Naive thymus-derived CD4-positive, alpha-beta T cell (primary cell): ENCODE measurements at places on chromosomes 7 and 10. TPM values are rescaled to one million over a fixed set of nuclear protein-coding genes. Genes with fewer than 3 reads are reported as not detected.

AKR1C1 gene
- not detected for polyA plus RNA-seq

SLC39A12 gene
- not detected for polyA plus RNA-seq

FLNC gene
- polyA plus RNA-seq: not detected

TEX36 gene
- not detected for polyA plus RNA-seq

NOLC1 gene
- polyA plus RNA-seq: 54.5 TPM

FOXI2 gene
- not detected for polyA plus RNA-seq

CAPZA2 gene
- polyA plus RNA-seq: 187 TPM

- no peaks in the 10 kb centered on the region for H3K36me3 ChIP-seq
- no peak for DNase-seq
- no peak overlapping the region for H3K4me3 ChIP-seq
- no peak overlapping the region for H3K27ac ChIP-seq
- H3K4me1 ChIP-seq: no peaks in the 10 kb centered on the region
Observed at GRCh38 chr10:97063983-97064837, 121.5 kb downstream of the SLIT1 start.

DNA sequence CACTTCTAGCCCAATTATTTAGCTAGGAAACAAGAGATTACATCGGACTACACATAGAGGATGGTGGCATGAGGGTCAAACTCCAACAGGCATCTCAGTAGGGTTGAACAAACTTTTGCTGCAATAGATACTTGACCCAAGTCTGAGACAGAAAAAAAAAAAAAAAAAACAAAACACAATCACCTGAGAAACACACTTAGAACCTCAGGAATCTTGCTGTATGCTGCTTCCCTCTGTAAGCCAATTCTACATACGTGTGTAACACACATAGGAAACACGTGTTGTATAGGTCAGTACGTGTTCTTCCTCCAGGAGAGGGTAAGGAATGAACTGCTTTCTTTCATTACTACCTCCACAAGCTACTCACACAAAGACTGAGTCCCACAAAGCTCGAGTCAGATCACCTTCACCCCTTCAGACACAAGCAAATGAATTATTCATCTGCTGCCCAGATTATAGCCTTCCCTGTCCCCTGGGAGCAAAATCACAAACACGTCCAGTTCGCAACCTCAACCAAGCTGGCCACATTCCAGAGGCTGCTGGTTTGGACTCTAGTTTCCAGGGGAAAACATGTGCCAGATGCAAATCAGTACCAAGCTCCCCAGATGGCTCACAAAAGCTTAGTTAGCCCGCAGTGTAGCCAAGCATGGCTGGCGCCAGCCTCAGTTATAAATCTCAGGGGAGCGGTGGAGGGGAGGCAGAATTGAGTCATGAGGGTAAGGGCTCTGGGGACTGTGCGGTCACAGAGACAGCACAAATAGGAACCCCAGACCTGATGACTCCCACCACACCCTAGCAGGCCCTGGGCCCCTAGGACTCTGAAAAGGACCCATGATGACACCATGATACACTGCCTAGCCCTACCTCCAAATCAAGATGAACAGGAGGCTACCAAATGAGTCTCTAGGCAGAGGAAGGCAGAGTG, 15.1 kb downstream of the PSAP start:
- no peak overlapping the region for H3K4me3 ChIP-seq
- peaks cover 5% of the 10 kb centered on the region for H3K4me1 ChIP-seq
- no peak for DNase-seq
- H3K36me3 ChIP-seq: peaks cover 30% of the 10 kb centered on the region

DNA sequence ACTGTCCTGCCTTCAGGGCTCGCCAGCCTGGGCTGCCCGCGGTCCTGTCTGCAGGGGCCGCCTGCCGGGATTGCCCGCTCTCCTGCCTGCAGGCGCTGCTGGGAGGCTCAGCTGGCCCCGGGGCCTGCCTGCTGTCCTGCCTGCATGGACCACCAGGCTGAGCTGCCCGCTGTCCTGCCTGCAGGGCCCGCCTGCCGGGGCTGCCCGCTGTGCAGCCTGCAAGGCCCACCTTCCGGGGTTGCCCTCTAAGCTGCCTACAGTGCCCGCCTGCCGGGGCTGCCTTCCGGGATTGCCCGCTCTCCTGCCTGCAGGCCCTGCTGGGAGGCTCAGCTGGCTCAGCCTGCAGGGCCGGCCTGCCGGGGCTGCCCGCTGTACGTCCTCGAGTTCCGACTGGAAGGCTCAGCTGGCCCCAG, 164.4 kb downstream of the GLRX3 start:
- no peak for DNase-seq
- H3K36me3 ChIP-seq: no peaks in the 10 kb centered on the region
- H3K27ac ChIP-seq: peak overlapping the region; percentile 61
- H3K4me3 ChIP-seq: peak overlapping the region; percentile 44
- H3K27me3 ChIP-seq: no peaks in the 10 kb centered on the region
- no peaks in the 10 kb centered on the region for H3K4me1 ChIP-seq

DNA sequence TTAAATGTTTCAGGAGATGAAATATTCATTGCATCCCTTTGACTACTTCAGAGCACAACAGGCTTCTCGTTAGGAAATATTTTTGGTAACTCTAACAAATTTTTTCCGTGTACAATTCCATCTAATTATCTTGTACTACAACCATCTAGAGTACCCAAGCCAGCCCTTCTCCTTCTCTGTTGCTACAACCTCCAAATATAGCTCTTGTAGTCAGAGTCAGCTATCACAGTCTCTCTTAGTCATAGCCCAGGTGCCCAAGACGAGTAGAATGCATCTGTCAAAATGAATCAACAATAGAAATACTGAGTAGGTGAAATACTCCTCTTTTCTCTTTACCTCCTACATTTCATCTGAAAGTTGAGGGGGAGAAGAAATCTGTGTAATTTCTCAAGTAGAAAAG, 74.0 kb downstream of the INHBA start:
- no peaks in the 10 kb centered on the region for H3K4me1 ChIP-seq
- no peak for DNase-seq
- H3K4me3 ChIP-seq: no peak overlapping the region
- H3K27ac ChIP-seq: no peak overlapping the region
- no peaks in the 10 kb centered on the region for H3K27me3 ChIP-seq
- H3K36me3 ChIP-seq: no peaks in the 10 kb centered on the region

- peak overlapping the region; percentile 80 for H3K27ac ChIP-seq
- H3K4me3 ChIP-seq: peak overlapping the region; percentile 79
- peaks cover 6% of the 10 kb centered on the region for H3K4me1 ChIP-seq
- no peak for DNase-seq
Observed at GRCh38 chr10:103350175-103350516, 794 bp downstream of the PCGF6 start.

DNA sequence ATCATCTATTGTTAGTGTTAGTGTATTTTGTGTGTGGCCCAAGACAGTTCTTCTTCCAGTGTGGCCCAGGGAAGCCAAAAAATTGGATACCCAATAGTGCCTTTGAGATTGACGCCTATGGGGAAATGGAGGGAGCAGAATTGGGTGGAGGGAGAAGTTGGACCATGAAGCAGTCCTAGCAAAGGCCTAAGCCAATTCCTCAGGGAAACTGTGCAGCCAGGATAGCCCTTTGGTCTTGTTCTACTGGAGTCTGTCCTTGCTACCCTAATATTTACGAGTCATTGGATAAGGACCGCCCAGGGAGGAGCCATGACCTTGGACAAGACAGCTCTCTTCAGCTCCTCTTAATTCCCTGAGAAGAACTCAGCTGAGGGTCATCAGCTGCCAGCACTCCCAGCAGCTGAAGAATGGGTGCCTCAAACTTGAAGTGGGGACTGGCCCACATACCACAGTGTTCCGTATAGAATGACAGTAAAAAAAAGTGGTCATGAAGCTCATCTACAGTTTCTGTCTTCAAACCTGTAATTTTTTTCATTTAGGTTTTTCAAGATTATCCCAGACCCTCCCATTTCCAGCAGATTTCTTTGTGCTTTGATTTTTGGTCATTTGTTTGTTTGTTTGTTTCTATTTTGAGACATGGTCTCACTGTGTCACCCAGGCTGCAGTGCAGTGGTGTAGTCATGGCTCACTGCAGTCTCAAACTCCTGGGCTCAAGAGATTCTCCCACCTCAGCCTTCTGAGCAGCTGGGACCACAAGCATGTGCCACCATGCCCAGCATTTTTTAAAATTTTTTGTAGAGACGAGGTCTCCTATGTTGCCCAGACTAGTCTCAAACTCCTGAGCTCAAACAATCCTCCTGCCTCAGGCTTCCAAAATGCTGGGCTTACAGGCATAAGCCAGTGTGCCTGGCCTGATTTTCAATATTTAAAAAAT, 81.2 kb downstream of the C1GALT1 start:
- H3K27ac ChIP-seq: no peak overlapping the region
- no peaks in the 10 kb centered on the region for H3K36me3 ChIP-seq
- no peak for DNase-seq
- H3K4me1 ChIP-seq: peaks cover under 1% of the 10 kb centered on the region

DNA sequence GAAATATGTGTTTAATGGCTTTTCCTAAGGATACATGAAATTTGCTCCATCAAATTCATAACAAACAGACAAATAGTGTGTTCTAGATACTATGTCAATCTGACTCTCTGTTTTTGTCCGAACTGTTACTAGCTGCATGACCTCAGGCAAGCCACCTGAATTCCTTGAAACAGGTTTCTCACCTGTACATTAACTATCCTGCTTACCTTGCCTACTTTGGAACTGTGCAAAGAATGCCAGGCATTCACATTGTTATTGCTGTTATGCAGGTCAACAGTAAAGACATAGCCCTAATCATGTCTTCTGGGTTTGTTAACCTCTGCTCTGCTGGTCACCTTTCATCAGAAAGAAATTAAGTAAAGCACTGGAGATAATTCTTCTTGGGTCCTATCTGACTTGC, 1283.9 kb upstream of the CELF2 start:
- no peaks in the 10 kb centered on the region for H3K36me3 ChIP-seq
- no peak for DNase-seq
- no peaks in the 10 kb centered on the region for H3K4me1 ChIP-seq
- no peak overlapping the region for H3K27ac ChIP-seq

DNA sequence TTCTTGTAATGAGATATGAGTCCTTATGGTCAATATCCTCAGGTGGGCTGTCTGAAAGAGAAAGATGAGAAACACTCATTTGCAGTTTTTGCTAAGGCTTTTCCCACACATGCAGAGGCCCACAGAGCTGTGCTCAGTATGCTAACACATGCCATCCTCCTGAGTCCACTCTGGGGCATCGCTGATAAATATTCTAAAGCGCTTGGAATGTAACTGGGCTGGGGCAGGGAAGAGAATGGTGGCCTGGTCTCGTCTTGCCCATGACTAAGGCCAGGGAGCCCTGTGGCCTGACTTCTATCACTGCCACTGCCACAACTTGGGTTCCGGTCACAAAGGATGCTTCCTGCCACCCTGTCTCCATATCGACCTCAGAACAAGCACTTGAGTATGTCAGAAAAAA, 199.7 kb upstream of the FRMD4A start:
- DNase-seq: no peak
- H3K4me1 ChIP-seq: peaks cover 43% of the 10 kb centered on the region
- H3K4me3 ChIP-seq: no peak overlapping the region
- H3K36me3 ChIP-seq: peaks cover 10% of the 10 kb centered on the region

- no peak overlapping the region for H3K27ac ChIP-seq
- no peaks in the 10 kb centered on the region for H3K36me3 ChIP-seq
- no peaks in the 10 kb centered on the region for H3K27me3 ChIP-seq
- no peaks in the 10 kb centered on the region for H3K4me1 ChIP-seq
- DNase-seq: no peak
Observed at GRCh38 chr7:105454095-105454747, 65.5 kb upstream of the SRPK2 start.

DNA sequence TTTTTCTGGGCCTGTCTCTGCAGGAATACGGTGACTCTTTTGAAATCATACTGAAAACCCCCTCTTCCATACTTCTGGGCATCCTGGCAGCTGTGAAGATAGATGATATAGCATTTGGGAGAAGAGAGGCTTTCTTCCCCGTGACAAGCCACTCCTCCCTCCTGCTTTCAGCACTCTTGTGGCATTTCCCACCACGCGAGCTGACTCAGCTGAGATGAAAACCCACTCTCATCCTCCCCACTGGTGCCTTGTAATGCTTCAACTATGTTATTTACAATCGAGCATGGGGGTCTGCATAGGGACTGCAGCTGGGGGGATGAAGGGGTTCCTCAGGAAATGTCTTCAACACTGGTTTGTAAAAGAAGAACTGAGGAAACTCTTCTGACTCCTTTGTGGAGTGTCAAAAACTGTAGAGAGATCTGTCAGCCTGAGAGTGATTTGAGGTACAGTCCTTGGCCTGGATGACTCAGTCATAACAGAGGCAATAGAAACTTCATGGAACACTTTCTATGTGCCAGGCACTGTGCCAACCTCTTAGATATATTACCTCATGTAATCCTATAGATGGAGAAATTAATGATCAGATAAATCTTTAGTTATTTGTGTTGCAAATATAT, 1.7 kb upstream of the TBATA start:
- no peak overlapping the region for H3K4me3 ChIP-seq
- H3K27me3 ChIP-seq: no peaks in the 10 kb centered on the region
- H3K27ac ChIP-seq: no peak overlapping the region
- no peak for DNase-seq

DNA sequence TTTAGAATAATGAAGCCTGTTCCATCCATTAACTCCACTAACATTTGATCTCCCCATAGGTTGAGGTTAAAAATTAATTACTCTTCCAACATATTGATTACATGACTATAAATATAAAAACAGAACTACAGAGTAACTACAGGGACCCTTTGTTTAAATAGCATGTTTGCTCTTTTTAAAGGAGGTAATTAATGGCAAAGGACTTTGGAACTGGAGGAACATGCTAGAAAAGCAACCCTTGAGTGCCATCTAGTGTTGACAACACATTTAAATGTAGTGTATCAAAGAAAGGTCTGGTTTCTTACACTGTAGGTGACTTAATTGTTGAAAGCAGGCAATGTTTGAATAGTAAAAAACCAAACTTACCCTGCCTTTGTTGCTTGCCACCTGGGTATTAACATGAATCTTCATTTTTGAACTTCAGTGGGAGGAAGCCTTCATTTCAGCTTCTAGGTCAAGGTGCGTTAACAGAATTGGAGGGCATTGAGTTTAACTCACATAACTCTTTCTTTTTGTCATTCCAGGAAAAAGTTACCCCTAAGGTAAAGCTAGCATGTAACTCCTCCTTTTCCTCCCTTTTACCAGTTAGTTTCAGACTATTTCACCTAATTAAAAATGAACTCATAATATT, 52.6 kb upstream of the CAPZA2 start:
- H3K27me3 ChIP-seq: no peaks in the 10 kb centered on the region
- peak; percentile 29 for DNase-seq
- H3K27ac ChIP-seq: no peak overlapping the region

GRCh38 chr10:22461891-22462290, 116.6 kb downstream of the SPAG6 start:
- H3K4me1 ChIP-seq: no peaks in the 10 kb centered on the region
- H3K36me3 ChIP-seq: no peaks in the 10 kb centered on the region
- no peak overlapping the region for H3K4me3 ChIP-seq
- no peaks in the 10 kb centered on the region for H3K27me3 ChIP-seq
- DNase-seq: no peak
- no peak overlapping the region for H3K27ac ChIP-seq

DNA sequence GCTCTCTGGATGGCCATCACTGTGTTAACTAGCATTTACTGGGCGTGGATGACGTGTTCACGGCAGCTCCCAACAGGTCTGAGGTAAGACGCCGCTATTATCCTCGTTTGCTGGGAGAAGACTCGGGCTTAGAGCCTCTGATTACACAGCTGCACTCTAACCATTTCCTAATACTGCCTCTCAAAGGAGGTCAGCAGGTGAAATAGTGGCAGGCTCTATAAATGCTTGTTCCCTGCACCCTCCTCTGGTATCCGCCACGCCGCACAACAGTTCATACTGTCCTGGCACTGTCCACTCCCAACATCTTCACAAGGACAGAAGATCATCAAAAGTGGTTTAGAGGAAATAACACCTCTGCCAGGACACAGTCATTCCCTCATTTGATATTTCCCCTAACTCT, 28.3 kb downstream of the HIPK2 start:
- no peaks in the 10 kb centered on the region for H3K4me1 ChIP-seq
- no peaks in the 10 kb centered on the region for H3K36me3 ChIP-seq
- no peak overlapping the region for H3K27ac ChIP-seq
- no peaks in the 10 kb centered on the region for H3K27me3 ChIP-seq
- no peak for DNase-seq
- no peak overlapping the region for H3K4me3 ChIP-seq
